Heart left ventricle (tissue), 16 donors: ENCODE measurements at places on chromosomes 6 and 20. TPM values are rescaled to one million over a fixed set of nuclear protein-coding genes. Genes with fewer than 3 reads are reported as not detected.

Gene OPRL1
- total RNA-seq, result 0.67 TPM

Gene DEFB118
- total RNA-seq, result not detected

Gene OLIG3
- total RNA-seq, result not detected

Gene TRIM15
- not detected for total RNA-seq

Gene DPPA5
- total RNA-seq, result not detected

Gene RAET1L
- total RNA-seq, result not detected

Gene NFS1
- total RNA-seq, result 41.9 TPM

Gene BEND6
- 0.25 TPM for total RNA-seq

DNA sequence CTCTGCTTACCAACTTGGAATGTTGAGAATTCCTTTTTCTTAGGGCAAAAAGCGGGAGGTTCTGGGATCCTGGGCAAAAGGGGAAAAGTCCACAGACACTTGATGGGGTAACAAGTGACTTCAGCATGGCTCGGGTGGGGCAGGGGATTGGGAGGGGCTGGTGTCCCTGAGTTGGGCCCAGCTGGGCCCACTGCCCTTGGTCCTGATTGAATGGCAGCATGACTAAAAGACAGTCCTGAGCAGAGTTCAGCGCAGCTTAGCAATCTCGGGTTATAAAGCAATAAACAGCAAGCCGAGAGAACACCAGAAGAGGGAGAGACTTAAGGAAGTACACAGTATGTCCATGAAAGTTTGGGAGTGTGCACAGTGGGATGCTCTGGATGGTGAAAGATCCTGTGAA lies 5.6 kb downstream of the PPP2R5D start:
- peaks cover 15% of the 10 kb centered on the region for H3K4me1 ChIP-seq
- H3K27me3 ChIP-seq, result no peaks in the 10 kb centered on the region
- DNase-seq, result no peak
- H3K36me3 ChIP-seq, result peaks cover 49% of the 10 kb centered on the region

DNA sequence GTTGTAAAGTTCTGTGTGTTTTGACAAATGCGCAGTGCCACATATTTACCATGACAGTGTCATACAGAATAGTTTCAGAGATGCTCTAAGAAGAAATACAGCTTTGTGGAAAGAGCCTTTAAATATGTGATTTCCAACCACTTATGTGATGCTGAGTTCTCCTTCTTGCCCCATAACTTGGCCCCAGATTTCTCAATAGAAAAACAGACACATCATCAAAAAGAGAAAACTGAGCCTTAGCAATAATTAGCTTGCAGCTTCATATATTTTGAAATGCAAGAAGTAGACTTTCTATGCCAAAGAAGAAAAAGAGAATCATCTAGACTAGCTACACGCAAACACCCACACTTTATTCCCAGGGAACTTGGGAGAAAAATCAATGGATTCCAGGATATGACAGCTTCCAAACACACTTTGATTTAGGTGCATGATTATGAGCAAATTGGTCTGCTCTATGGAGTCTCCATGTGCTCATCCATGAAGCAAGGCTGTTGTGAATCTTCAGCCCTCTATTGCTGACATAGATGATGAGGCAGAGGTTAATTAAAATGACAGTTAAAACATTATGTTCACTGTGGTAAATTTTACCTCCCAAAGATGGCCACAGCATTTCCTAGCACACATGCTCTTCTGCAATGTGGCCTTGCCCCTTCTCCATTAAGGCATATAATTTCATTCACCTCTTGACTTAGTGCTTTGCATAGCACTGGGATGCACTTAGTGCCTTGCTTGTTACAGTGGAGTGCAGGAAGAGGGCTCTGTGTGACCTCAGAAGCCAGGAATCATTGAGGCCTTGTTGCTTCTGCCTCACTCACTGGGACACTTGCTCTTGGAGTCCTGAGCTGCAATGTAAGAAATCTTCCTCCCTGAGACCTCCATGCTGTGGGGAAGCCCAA lies 174.6 kb downstream of the SYNDIG1 start:
- no peak overlapping the region for H3K27ac ChIP-seq

GRCh38 chr20:57734754-57735153 lies 24.9 kb upstream of the PMEPA1 start:
- DNase-seq, result no peak
- H3K27me3 ChIP-seq, result no peaks in the 10 kb centered on the region

DNA sequence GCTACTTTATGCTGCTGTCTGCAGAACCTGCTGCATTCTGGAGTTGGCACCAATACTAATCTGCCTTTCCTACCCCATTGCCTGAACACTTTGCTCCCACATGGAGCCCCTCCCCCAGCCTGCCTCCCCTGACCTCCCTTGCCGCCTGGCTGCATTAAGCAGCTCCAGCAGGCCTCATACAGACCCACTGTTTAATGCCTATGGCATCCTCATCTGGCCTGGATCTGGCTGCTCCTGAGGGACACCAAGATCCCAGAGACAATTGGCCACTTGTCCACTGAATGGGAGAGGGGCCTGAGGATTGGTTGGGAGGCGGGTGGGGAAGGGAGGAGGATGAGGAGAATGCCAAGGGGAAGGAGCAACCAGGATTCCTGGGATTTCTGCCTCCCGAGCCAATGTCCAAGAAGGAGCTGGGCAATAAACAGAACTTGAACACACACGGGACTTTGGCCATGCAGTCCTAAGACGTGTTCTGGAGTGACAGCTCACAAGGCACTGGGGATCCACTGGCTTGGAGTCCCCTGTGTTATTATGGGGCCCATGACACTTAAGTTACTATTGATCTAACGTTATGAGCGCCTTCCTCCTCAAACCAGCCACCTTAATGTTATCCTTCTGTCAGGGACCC lies 10.4 kb upstream of the KCNK5 start:
- no peak overlapping the region for H3K4me3 ChIP-seq
- no peaks in the 10 kb centered on the region for H3K4me1 ChIP-seq
- no peaks in the 10 kb centered on the region for H3K36me3 ChIP-seq
- no peak for DNase-seq
- H3K27me3 ChIP-seq, result no peaks in the 10 kb centered on the region

GRCh38 chr6:16903470-16903869 lies 142.2 kb upstream of the ATXN1 start:
- H3K27me3 ChIP-seq, result no peaks in the 10 kb centered on the region
- no peak overlapping the region for H3K4me3 ChIP-seq
- DNase-seq, result no peak
- H3K4me1 ChIP-seq, result no peaks in the 10 kb centered on the region
- no peak overlapping the region for H3K27ac ChIP-seq

DNA sequence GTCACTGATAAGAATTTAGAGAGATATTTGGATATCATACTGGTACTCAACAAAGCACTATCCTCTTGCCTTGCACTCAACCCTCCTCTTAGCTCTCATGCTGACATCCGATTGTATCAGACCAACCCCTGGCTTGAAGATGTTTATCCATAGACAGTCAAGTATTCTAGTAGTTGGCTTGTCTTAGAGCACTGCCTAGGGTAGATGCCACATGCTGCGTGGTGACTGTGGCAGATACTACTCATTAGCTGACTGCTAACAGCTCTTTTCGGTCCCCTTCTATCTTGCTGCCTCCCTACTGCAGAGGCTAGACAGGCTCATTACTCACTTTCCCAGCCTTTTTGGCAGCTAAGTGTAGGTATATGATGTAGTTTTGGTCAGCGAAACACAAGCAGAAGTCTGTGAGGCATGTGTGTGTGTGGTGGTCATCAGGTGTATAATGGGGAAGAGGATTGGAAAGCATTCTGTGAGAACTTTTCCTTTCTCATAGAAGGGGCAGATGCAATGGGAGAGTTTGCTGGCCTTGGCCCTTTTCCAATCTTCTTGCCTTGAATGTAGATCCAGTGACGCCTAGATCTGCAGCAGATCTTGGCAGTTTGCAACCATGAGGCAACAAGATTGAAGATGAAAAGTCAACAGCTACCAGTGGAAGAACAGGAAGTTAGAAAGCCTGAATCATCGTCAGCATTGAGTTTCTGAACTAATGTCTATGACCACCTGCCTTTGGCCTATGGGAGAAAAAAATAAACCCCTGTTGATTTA lies 4.4 kb upstream of the IFNGR1 start:
- H3K4me1 ChIP-seq, result peaks cover 62% of the 10 kb centered on the region
- DNase-seq, result peak; percentile 40
- H3K27me3 ChIP-seq, result no peaks in the 10 kb centered on the region
- peak overlapping the region; percentile 73 for H3K27ac ChIP-seq
- H3K4me3 ChIP-seq, result no peak overlapping the region
- H3K36me3 ChIP-seq, result no peaks in the 10 kb centered on the region

DNA sequence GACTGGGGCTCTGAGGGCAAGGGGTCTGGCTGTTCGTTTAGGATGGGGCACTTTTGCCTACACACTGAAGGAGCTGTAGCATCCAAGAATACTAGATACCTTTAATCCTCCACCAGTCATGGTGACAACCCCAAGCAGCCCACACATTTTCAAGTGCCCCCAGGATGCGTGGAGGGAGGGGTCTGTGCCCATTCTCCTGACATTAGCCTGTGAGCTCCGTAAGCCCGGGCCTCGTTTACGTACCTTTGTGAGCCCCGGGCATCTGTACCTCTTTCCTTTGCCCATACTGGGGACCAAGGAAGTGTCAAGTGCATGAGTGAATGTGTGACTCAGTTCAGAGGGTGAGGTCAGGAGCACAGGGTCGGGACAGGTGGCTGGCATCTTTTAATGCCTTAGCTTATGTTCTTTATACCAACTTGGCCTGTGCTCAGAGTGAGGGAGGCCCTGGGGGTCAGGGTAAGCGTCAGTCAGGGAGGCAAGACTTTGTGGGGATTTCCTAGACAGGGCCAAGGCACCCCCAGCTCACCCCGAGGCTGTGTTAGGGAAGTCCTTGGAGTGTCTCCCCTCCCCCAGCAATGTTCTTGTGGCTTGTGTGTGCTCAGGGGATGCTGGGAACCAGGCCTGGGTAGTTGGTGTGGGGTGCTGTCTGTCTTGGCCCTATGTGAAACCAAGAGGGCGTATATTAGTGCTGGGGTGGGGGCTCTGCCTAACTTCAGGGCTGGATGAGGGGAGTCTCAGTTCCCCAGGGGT lies 12.9 kb downstream of the VEGFA start:
- peaks cover 77% of the 10 kb centered on the region for H3K36me3 ChIP-seq
- H3K27me3 ChIP-seq, result no peaks in the 10 kb centered on the region

- no peaks in the 10 kb centered on the region for H3K4me1 ChIP-seq
- peak overlapping the region; percentile 87 for H3K27ac ChIP-seq
- no peaks in the 10 kb centered on the region for H3K36me3 ChIP-seq
- no peaks in the 10 kb centered on the region for H3K27me3 ChIP-seq
- no peak for DNase-seq
These were observed 18.9 kb upstream of the HLA-DOA start for GRCh38 chr6:33028220-33028849.

DNA sequence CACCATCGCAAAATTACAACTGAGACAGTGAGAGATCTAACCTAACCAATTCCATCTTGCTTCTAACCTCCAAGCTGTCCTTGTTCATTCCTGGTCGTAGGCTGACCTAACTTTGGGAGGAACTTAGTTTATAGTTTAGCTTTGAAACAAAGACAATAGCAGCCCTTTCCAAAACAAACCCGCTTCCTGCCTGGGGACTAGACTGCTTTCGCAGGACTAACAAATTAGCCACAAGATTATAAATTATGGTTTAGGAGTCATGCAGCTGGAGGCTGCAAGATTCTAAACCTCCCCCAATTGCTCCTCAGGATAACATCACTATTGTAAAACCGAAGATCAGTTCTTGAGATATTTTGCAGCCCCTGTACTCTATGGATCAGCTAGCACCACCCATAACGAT lies 63.2 kb downstream of the TRIM27 start:
- no peak overlapping the region for H3K27ac ChIP-seq
- H3K36me3 ChIP-seq, result no peaks in the 10 kb centered on the region
- DNase-seq, result no peak
- no peaks in the 10 kb centered on the region for H3K27me3 ChIP-seq
- peaks cover 9% of the 10 kb centered on the region for H3K4me1 ChIP-seq

- no peak for DNase-seq
- H3K27me3 ChIP-seq, result no peaks in the 10 kb centered on the region
- H3K27ac ChIP-seq, result no peak overlapping the region
- H3K4me1 ChIP-seq, result peaks cover 9% of the 10 kb centered on the region
These were observed 72.6 kb upstream of the PLEKHG1 start for GRCh38 chr6:150527100-150527499.

DNA sequence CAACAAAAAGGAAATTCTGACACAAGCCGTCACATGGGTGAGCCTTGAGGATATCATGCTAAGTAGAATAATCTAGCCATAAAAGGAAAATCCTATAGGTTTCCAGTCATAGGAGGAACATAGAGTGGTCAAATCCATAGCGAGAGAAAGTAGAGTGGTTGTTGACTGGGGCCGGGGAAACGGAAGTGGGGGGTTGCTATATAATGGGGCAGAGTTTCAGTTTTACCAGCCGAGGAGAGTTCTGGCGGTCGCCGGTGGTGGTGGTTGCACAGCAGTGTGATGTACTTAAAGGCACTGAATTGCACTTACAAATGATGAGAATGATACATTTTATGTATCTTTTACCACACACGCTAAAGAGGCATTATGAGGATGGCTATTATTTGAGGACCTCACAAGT lies 4.9 kb downstream of the GPR31 start:
- no peak overlapping the region for H3K4me3 ChIP-seq
- no peaks in the 10 kb centered on the region for H3K4me1 ChIP-seq
- H3K27me3 ChIP-seq, result peaks cover 11% of the 10 kb centered on the region
- no peak overlapping the region for H3K27ac ChIP-seq
- DNase-seq, result no peak

DNA sequence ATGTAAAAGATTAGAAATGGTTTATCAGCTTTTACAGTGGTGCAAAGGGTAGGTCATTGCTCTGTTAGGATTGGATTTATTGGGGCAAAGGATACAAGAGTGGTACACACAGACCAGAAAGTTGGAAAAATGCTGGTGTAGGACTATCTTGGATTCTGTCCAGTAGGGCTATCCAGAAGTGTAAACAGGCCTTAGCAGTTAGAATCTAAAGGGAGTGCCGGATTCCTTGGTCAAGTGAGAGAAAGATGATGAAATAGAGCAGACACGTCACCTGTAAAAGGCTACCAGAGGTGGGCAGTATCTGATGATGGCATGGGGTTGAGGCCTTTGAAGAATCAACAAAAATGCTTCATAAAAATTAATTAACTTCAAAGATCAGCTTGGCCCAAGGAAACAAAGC lies 975.9 kb downstream of the KIF16B start:
- no peak overlapping the region for H3K4me3 ChIP-seq
- H3K4me1 ChIP-seq, result no peaks in the 10 kb centered on the region
- no peaks in the 10 kb centered on the region for H3K27me3 ChIP-seq
- H3K36me3 ChIP-seq, result no peaks in the 10 kb centered on the region
- no peak overlapping the region for H3K27ac ChIP-seq

GRCh38 chr6:55176958-55177357 lies 2.6 kb downstream of the HCRTR2 start:
- H3K36me3 ChIP-seq, result no peaks in the 10 kb centered on the region
- H3K27ac ChIP-seq, result no peak overlapping the region
- H3K4me3 ChIP-seq, result no peak overlapping the region
- H3K4me1 ChIP-seq, result no peaks in the 10 kb centered on the region
- H3K27me3 ChIP-seq, result peaks cover 14% of the 10 kb centered on the region

GRCh38 chr6:101907356-101908217 lies 514.1 kb downstream of the GRIK2 start:
- H3K27me3 ChIP-seq, result no peaks in the 10 kb centered on the region
- no peak overlapping the region for H3K27ac ChIP-seq
- no peaks in the 10 kb centered on the region for H3K4me1 ChIP-seq
- H3K4me3 ChIP-seq, result no peak overlapping the region
- DNase-seq, result no peak

- no peak overlapping the region for H3K4me3 ChIP-seq
- peaks cover 4% of the 10 kb centered on the region for H3K27me3 ChIP-seq
- H3K4me1 ChIP-seq, result no peaks in the 10 kb centered on the region
- H3K27ac ChIP-seq, result no peak overlapping the region
- DNase-seq, result no peak
These were observed 483.8 kb upstream of the CHD6 start for GRCh38 chr20:42102000-42102399.
